Activated CD4-positive, alpha-beta T cell treated with anti-CD3 and anti-CD28 coated beads for 36 hours (primary cell): ENCODE measurements at places on chromosomes 16 and 17.

GRCh38 chr16:57807968-57808528 lies 5.8 kb upstream of the KIFC3 start:
- no peak overlapping the region for H3K27ac ChIP-seq
- H3K4me1 ChIP-seq: peaks cover 23% of the 10 kb centered on the region
- peaks cover 16% of the 10 kb centered on the region for H3K27me3 ChIP-seq
- no peaks in the 10 kb centered on the region for H3K36me3 ChIP-seq

DNA sequence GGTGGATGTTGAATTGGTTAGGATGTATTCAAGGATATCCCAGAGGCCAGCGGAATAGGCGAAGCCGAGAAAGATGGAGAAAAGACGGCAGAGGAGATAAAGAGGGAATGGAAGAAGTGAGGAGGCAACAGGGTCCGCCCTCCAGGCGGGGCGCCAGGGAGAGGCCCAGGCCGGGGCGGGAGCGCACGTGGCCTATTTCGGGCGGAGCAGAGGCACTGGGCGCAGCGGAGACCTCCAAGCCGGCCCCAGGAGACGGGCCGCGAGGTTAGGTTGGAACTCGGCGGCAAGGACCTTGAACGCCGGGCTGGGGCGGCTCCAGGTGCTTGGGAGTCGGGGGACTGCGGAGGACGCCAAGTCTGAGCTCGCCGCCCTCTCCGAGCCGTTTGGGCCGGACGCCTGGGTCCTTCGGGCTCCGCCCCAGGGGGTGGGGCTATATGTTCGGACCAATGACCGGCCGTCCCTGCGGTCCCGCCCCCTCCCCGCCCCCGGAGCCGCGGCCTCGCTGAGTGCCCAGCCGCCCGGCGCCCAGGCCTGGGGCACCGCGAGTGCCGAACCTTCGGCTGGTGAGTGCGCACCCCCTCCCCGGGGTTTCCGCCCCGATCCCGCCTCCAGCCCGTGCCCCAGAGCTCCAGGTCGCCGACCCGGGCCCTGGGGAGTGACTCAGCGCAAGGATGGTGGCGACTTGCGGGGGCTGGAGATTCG lies at the start of gene ZNF771:
Gene ZNF771, plus strand, starts transcription at position 505 of the 702 bp plus-strand sequence. CDS start 448 bp downstream, outside the sequence.
- peaks cover 2% of the 10 kb centered on the region for H3K27me3 ChIP-seq
- H3K4me1 ChIP-seq: peaks cover 26% of the 10 kb centered on the region
- H3K4me3 ChIP-seq: peak within 1 kb of the TSS; percentile 79
- H3K27ac ChIP-seq: peak within 1 kb of the TSS; percentile 97
- DNase-seq: peak; percentile 95

DNA sequence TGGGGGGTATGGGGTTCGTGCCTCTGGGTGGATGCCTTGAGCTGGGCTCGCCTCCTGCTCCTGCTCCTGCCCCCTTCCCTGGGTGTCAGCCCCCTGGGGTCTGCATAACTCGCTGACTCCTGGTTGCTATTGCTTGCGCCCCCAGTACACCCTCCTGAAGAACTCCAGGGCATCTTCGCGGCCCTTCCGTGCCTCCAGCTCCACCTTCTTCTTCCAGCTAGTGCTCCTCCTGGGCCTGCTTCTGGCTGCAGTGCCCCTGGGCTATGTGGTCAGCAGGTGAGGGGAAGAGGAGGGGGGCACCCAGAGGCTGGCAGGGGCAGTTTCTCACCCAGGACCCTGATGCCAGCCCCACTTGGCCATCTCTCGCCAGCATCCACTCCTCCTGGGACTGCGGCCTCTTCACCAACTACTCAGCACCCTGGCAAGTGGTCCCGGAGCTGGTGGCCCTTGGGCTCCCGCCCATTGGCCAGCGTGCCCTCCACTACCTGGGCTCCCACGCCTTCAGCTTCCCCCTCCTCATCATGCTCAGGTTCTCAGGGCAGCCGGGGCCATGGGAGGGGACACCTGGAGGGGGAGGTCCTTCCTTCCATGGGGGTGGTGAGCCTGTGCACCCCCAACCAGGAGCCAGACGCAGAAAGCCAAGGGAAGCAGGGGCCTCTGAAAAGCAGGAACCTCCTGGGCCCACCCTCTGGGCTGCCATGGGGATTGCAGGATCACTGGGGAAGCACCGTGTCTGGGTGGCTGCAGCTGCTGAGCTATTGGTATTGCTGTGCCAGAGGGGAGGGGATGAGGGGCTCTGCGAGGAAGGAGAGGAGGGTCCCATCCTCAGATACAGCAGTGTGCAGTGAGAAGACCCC lies 7.8 kb upstream of the C17orf99 start:
- H3K4me1 ChIP-seq: peaks cover 78% of the 10 kb centered on the region
- DNase-seq: no peak
- no peak overlapping the region for H3K4me3 ChIP-seq
- peaks cover 60% of the 10 kb centered on the region for H3K36me3 ChIP-seq
- no peaks in the 10 kb centered on the region for H3K27me3 ChIP-seq
- no peak overlapping the region for H3K27ac ChIP-seq

GRCh38 chr17:31629696-31630470 lies 229.2 kb downstream of the COPRS start:
- no peaks in the 10 kb centered on the region for H3K4me1 ChIP-seq
- no peak for DNase-seq
- H3K27me3 ChIP-seq: peaks cover 21% of the 10 kb centered on the region
- H3K27ac ChIP-seq: no peak overlapping the region

GRCh38 chr17:54124456-54124855 lies 301.7 kb downstream of the KIF2B start:
- no peaks in the 10 kb centered on the region for H3K4me1 ChIP-seq
- no peaks in the 10 kb centered on the region for H3K27me3 ChIP-seq
- H3K27ac ChIP-seq: no peak overlapping the region

DNA sequence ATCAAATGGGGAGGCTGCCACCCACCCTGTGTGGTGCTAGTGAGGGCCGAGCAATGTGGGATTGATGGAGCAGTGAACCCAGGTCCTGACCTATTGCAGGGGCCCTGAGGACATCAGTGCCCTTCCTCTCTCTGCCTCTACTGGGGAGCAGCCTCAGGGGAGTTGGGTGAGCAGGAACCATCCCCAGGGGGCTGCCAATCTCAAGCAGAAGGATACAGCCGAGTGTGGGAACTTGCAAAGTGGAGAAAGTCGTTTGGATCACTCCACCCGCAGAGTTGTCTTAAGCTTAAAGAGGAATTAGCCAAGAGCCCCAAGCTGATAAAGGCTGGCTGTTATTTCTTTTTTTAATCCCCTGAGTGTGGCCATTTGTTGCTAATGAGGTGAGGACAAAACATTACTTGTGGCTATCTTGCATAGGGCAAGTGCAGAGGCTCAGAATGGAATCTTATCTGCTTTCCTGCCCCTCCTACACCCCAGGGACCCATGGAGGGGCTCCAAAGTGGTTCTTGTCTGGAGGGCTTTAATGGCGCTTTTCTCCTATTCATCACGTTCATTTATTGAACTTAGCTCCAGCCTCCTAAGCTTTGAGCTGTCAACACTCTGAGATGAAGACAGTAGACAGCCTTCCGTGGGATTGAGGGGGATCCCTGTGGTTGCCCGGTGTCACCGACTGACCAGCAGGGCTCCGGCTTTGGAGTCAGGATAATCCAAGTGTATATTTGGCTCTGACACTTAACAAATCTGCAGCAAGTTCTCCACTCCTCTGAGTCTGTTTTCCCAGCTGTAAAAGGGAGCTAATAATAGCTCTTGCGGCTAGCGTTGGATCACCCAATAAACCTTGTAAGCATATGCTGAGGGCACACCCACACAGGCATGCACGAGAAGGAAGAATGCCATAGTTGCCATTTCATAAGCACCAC lies 45.1 kb downstream of the MYH11 start:
- H3K4me3 ChIP-seq: no peak overlapping the region
- no peaks in the 10 kb centered on the region for H3K36me3 ChIP-seq
- no peak for DNase-seq

DNA sequence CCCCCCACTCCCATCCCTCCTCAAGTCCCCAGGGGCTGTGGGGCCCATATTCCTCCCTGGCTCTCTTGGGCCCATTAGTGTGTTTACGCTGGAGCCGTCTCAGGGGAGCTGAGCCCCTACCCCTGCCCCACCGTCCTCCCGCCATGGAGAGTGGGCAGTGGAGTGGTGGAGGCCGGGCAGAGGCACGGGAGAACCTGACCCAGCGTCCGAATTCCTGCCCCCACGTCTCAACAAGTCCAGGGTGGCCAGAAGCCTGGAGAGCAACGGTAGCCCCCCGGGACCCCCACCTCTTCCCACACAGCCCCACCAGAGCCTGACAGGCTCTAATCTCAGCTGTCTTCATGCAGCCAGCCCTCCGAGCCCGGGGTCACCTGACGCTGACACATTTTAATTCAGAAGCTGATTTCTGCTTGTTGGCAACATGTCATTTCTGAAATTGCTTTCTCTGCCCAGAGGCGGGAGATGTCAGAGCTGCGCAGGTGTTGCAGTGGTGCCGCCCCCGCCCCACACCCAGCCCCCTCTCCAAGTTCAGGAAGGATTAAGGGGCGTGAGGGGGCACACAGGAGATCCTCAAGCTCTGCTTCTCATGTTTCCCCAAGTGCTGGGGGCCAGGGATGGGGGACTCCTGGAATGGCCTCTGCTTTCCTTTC lies 32.6 kb downstream of the WNT9B start:
- H3K4me3 ChIP-seq: no peak overlapping the region
- no peaks in the 10 kb centered on the region for H3K36me3 ChIP-seq
- H3K27me3 ChIP-seq: no peaks in the 10 kb centered on the region
- no peaks in the 10 kb centered on the region for H3K4me1 ChIP-seq

DNA sequence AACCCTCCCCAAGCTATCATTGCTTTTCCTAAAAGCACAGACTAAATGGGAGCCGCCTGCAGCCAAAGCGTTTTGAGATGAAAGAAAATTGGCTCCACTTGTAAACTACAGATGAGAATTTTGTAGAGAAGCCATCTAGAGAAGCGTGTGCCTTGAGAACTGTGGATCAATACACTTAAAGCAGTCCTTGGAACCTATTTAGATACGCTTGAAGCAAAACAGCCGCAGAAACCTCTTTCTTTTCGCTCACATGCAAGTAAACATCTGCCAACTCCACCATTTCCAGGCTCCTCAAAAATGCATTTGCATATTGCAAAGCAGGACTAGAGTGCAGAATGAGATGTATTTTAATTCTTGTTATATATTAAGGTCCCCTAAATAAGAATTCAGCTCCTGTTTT lies 13.1 kb downstream of the KIAA0513 start:
- no peak overlapping the region for H3K4me3 ChIP-seq
- no peaks in the 10 kb centered on the region for H3K27me3 ChIP-seq
- no peak overlapping the region for H3K27ac ChIP-seq
- no peak for DNase-seq
- peaks cover 14% of the 10 kb centered on the region for H3K4me1 ChIP-seq

GRCh38 chr16:74019612-74020011 lies 277.0 kb upstream of the PSMD7 start:
- no peak overlapping the region for H3K27ac ChIP-seq
- no peak for DNase-seq
- no peaks in the 10 kb centered on the region for H3K27me3 ChIP-seq
- H3K4me3 ChIP-seq: no peak overlapping the region
- H3K4me1 ChIP-seq: no peaks in the 10 kb centered on the region
- no peaks in the 10 kb centered on the region for H3K36me3 ChIP-seq

DNA sequence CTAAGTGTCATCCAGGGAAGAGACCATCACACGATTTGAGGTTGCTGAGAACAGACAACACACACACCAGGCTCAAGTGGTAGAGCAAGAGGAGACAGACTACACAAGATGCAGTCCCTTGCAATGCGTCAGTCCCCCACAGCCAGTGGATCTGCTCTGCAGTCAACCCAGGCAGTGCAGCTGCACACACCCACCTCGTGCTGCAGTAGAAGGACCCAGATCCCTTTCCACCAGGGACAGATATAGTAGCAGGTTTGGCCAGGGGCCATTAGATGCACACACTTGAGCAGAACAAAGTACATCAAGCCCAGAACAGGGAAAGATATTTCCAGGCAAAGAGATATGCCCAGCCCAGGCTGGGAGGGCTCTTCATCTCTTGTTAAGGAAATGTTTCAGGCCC lies 112.9 kb downstream of the GRIN2A start:
- H3K4me1 ChIP-seq: no peaks in the 10 kb centered on the region
- no peak overlapping the region for H3K27ac ChIP-seq
- no peak for DNase-seq
- no peaks in the 10 kb centered on the region for H3K36me3 ChIP-seq

DNA sequence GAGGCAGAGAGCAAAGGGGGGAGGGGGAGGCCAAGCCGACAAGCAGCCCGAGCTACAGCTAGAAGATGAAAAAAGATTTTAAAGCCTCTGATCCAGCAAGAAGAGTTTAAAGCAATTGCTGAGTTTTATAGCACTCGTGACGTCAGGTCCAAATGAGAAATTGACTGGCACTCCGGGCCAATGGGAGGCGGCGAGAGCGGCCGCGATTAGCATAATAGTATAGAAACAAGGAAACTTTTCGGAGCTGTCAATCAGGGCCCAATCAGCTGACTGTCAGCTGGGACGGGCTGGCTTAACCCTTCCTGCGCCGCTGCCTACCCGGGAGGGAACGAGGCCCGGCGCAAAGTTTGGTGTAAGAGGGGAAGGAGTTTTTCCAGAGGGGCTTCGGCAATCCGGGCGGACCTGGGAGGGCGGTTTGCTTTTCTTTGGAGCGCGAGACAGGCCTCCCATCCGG lies at the start of gene MAF:
Gene MAF, minus strand, starts transcription at position 100 of the 454 bp plus-strand sequence. CDS start 835 bp downstream, outside the sequence.
- H3K27me3 ChIP-seq: peaks cover 25% of the 10 kb centered on the region
- H3K36me3 ChIP-seq: peaks cover 28% of the 10 kb centered on the region
- H3K4me1 ChIP-seq: peaks cover 30% of the 10 kb centered on the region
- H3K27ac ChIP-seq: peak within 1 kb of the TSS; percentile 92
- H3K4me3 ChIP-seq: peak within 1 kb of the TSS; percentile 84
- peak; percentile 93 for DNase-seq

- no peak overlapping the region for H3K4me3 ChIP-seq
- H3K4me1 ChIP-seq: no peaks in the 10 kb centered on the region
- H3K27me3 ChIP-seq: no peaks in the 10 kb centered on the region
- no peak overlapping the region for H3K27ac ChIP-seq
Measured at GRCh38 chr16:72743011-72743761, 304.7 kb downstream of the ZFHX3 start.

DNA sequence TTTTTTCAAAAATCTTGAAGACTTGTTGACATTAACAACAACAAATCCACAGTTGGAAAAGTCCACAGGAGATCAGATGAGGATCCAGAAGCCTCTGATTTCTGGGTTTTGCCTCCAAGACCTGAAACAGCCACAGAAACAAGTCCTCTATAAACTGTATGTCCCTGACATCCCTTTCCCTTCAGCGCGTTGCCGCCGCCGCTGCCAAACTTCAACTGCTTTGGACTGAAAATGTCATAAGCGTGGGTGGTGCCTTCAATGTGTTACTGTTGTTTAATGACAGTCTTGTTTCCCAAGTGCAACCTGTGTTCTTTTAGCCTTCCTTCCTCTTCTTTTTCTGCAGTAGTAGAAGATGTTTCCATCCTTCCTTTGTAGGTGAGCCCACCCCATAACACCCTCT lies 334.9 kb downstream of the SHISA9 start:
- no peak for DNase-seq
- H3K27ac ChIP-seq: no peak overlapping the region
- no peak overlapping the region for H3K4me3 ChIP-seq
- H3K27me3 ChIP-seq: no peaks in the 10 kb centered on the region
